Islet precursor cell (in vitro differentiated cells): ENCODE measurements at places on chromosomes 6 and 20.

DNA sequence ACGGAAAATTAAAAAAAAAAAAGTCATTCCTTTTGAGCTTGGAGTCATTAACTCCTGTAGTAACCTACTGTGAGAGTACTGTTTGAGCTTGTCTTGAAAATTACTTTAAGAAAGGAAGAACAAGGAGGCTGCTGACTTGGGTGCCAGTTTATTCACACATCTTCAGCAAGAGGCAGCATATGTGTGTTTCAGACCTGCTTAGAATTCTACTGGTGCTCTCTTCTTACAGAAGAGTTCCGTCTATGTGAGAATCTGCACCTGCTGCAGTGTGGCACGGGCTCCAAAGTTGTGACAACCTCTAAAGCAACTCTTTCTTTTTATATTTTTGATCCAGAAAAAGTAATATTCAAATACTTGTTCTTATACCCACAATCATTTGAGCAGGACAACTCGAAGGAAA lies 117.4 kb upstream of the SOX4 start:
- no peak for DNase-seq

DNA sequence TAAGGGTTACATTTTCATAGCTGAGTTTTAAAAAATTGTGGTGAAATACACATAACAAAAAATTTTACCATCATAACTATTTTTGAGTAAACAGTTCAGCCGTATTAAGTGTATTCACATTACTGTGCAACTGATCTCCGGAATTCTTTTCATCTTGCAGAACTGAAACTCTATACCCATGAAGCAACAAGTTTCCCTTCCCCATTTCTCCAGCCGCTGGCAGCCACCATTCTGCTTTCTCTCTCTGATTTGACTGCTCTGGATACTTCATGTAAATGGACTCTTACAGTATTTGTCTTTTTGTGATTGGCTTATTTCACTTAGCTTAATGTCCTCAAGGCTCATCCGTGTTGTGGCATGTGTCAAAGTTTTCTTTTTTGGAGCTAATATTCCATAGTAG lies 341.6 kb downstream of the QKI start:
- no peak for DNase-seq

- no peak for DNase-seq
These were observed 56.2 kb downstream of the SLC22A2 start for GRCh38 chr6:160202411-160202810.

DNA sequence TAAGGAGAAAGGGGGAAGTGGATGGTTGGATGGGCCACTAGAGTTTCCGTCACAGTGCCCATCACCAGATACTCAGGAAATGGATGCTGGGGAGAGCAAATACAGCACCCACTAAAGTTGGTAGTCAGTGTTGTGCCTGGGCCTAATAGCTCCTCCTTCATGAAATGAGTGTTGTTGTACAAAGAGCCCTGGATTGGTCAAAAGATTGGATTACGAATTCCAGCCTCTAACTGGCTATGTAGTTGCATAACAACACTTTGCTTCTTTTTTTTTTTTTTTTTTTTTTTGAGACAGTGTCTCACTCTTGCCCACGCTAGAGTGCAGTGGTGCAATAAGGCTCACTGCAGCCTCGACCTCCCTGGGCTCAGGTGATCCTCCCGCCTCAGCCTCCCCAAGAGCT lies 27.4 kb downstream of the KCNG1 start:
- DNase-seq: no peak

DNA sequence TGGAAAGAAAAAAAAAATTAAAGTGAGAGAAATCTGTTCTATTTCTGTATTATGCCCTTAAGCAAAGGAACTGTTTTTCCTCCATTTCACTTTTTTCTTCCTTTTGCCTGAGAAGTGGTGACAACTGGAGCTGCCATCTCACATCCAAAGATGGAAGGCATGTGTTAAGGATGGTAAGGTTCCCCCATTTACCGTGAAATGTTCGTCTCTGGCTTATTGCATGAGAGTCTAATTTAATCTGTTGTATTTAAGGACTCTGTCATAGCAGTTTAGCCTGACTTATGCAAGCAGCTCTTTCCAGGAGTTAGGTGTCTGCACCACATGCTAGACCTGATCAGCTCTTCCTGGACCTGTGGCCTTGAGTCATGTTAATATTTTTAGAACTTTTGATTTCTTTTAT lies 389.5 kb upstream of the MAP3K7 start:
- DNase-seq: no peak

GRCh38 chr6:11288065-11288464 lies 55.6 kb upstream of the NEDD9 start:
- no peak for DNase-seq

DNA sequence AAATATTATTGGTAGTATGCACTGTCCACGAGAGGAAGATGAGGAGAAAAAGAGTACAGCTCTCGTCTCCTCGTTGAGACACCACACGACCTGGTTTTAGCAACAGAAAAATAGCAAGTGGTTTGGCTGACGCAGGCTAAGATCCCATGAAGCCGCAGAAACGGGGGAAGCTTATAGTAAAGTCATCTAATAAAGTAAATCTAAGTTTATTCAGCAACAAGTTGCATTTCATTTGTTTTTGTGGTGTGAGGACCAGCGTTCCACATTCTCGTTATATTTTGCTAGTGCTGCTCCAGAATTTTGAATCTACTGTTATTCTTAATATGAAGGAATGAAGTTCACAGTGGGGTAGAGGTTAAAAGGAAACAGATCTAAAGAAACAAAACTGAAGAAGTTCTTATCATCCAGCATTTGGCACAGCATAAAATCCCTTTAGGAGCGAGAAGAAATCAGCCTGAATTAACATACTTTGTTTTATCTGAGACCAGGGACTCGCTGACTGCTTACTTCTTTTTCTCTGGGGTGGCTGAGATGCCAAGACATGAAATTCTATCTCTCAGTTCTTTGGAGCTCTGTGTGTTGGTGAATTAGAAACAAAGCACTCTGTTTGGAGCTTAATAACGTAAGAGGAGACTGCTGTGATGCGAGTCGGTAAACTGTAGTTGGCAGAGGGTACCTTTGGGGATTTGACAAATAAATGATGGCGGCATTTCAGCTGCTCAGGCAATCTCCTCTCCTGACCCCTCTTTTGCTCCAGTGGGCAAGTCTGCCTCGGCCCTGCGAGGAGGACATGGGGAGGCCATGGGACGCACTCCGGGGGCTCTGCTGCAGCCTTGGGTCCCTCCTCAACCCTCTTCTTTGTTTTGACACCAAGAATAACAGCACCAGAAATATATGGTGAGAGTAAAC lies 24.9 kb upstream of the IRF4 start:
- DNase-seq: no peak

DNA sequence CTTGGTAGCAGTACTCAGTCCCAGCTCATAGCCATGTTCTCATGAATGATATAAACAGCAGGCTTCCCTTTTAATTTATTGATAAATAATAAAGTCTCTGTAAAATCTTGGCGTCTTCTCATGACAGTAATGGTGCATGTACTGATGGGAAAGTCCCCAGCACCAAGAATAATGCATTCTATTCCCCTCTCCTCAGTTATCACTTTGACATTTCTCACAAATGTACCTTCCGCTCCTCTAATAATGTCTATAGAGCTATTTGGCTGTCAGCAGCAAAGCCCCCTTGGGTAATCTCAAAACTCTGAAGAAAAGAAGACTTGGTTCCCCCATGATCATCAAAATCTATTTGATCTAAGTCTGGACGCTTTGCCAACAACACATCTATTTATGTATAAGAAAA lies 185.0 kb upstream of the SPTLC3 start:
- no peak for DNase-seq

DNA sequence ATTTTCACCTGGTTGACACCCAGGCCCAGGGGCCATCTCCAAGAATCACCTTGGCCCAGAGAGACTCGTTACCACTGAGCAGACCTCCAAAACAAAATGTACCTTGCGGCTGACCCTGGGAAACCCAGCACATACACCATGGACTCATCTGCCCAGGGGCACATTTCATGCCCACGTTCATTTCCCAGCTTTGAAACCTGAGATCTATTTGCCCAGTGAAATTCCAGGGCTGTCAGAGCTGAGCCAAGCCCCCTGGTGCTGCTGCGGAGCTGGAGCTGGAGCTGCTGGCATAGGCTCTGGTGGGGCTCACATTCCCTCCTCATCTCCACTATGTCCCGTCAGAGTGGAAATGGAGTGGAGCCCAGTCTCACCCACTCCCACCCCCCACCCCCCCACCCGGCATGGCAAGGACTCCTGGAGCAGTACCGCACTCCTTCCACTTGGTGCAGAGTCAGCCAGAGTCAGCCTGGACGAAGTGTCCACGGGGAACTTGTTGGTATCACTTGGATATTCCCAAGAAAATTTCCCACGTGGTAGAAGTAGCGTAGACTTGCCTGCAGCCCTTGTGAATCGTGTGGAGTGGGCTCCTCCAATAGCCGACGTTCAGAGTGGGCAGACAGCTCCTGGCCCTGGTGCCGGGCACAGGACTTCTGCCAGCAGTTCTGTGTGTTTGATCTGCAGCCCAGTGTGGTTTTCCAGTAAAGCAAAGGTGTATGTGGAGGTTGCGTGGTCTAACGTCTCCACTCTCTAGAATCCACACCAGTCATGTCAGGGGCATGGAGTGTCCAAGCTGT lies 18.1 kb upstream of the OSER1 start:
- no peak for DNase-seq

DNA sequence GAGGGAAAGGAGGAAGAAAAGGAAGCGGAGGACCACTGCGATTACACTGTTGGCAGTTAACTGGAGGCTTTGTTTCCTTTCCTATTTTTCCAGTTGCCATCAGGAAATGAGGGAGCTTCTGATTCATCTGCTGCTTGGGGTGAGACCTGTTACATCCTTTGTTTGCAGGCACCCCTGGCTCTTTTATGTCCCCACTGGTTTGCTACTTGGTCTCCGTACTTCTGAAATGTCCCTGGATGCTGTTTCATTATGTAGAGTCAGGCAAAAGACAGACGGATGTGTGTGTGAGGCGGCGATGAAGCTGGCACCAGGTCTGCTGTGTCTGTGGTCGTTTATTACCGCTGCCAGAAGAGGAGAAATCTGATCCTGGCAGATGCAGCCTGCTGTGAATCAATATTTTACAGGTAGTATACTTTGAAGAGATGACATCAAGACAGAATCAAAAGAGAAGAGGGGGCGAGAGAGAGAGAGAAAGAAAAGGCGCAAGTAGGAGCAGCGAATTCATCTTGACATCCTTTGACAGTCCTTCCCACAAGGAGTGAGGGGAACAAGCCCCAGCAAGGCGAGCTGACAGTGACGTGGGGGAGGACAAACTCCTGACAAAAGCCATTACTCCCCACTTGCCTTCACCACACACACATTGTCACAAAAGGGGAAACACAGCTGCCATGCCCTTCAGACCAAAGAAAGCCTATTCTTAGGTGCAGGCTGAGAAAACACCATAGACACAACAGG lies 145.9 kb upstream of the FBXL4 start:
- no peak for DNase-seq

DNA sequence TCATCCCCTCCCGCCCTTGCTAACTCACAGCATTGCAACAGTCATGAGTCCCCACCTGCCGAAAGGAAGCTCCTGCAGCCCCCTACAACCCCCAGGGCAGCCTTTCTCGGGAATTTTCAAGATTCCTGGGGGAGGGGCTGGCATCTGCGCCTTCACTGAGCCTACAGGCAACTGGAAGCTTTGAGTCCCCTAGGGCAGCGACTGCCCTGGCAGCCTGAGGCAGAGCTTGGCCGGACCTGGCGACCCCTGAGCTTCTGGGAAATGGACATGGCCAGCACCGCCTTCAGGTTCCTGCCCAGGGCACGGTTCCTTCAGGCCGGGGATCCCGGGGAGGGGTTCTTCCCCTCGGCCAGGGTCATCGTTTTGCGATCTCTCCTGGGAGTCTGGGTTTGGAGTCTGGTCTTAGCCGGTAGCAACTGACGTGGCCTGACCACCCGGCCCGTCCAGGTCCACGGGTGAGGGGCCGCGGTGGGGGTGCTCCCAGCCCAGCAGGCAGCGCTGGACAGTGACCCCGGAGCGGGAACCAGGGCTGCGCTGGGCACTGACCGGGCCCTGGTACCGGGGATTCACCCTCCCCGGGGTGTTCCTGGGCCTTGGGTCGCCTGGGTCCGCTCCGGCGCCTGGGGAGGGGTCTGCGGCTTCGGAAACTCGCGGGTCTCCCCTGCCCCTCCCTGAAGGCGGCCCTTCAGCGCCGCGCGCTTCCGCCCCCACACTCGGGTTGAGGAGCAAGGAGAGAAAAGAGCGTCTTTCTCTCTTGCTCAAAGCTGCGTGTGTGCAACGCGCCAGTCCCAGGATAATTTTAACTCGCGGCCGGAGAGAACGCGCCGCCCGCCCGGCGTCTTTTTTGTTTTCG lies 593 bp upstream of the COL9A3 start:
- DNase-seq: peak; percentile 94

GRCh38 chr6:168363302-168363701 lies 43.7 kb upstream of the DACT2 start:
- DNase-seq: no peak

- no peak for DNase-seq
These were observed 23.3 kb upstream of the SNRNP48 start for GRCh38 chr6:7566617-7567173.

- no peak for DNase-seq
These were observed 61.2 kb upstream of the BHLHE23 start for GRCh38 chr20:63067721-63068560.

- peak; percentile 77 for DNase-seq
These were observed 1.8 kb downstream of the GJA1 start for GRCh38 chr6:121436960-121437850.

DNA sequence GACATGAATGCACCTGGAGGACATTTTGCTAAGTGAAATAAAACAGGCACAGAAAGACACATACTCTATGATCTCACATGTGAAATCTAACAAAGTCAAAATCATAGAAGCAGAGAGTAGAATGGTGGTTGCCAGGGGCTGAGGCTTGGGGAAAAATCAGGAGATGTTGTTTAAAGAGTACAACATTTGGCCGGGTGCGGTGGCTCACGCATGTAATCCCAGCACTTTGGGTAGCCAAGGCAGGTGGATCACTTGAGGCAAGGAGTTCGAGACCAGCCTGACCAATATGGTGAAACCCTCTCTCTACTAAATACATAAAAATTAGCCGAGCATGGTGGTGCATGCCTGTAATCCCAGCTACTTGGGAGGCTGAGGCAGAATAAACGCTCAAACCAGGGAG lies 26.0 kb upstream of the LOC128125822 start:
- no peak for DNase-seq

GRCh38 chr20:36471885-36472636 lies 69.3 kb upstream of the MYL9 start:
- DNase-seq: no peak

DNA sequence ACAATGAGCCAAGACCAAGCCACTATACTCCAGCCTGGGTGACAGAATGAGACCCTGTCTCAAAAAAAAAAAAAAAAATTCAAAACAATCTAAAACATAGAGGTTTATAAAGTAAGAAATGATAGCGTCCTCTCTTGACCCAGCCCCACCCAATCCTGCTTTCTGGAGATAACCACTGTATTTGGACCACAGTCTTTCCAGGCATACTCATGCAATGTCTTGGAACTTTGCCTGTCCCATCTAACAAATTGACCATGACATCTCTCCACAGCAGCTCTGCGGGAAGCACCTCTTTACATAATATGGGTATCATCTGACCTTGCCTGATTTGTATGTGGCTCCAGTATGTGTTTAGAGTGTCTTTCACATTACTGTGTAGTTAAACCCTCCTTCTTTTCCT lies 9.1 kb upstream of the SHLD1 start:
- no peak for DNase-seq

GRCh38 chr6:7707787-7708186 lies 18.1 kb upstream of the BMP6 start:
- DNase-seq: no peak
